ENCODE measurements at places on chromosomes 16 and 17. TPM values are rescaled to one million over a fixed set of nuclear protein-coding genes. Genes with fewer than 3 reads are reported as not detected.

CES4A gene
- 2.0 TPM for total RNA-seq

TMEM92 gene
- 28.6 TPM for total RNA-seq

EVPLL gene
- total RNA-seq = 0.06 TPM

MAPT gene
- total RNA-seq = 1.9 TPM

EXOC3L1 gene
- not detected for total RNA-seq

KRT36 gene
- total RNA-seq = not detected

TEKT1 gene
- 0.12 TPM for total RNA-seq

DNAAF1 gene
- total RNA-seq = 0.50 TPM

ABCC11 gene
- 0.20 TPM for total RNA-seq

Measured in A549 treated with RU486 at 1 μM for 4 hours (cell line).